ENCODE measurements at places on chromosomes 13 and 19. TPM values are rescaled to one million over a fixed set of nuclear protein-coding genes. Genes with fewer than 3 reads are reported as not detected.

GRCh38 chr13:101309014-101309619 is 107.2 kb downstream of the NALCN start:
- DNase-seq, result no peak

DNA sequence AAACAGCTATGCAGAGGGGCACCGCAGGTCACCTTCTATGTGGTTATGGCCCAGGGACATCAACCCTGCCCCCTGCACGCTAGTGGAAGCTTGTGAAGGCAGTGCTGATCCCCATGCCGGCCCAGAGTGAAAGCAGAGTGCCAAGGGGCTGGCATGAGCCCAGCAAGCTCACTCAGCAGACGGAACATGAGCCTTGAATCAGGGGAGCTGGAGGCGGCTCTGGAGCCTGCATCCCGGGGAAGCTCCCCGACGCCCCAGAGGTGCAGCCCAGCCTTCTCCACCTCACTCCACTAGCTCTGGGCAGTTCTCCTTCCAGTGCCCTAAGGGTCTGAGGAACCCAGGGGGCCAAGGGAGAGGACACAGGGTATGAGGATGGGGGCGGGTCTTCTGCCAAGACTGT is 19.0 kb upstream of the ISYNA1 start:
- no peak for DNase-seq

GRCh38 chr19:34575206-34575605 is 93.6 kb downstream of the WTIP start:
- no peak for DNase-seq

DNA sequence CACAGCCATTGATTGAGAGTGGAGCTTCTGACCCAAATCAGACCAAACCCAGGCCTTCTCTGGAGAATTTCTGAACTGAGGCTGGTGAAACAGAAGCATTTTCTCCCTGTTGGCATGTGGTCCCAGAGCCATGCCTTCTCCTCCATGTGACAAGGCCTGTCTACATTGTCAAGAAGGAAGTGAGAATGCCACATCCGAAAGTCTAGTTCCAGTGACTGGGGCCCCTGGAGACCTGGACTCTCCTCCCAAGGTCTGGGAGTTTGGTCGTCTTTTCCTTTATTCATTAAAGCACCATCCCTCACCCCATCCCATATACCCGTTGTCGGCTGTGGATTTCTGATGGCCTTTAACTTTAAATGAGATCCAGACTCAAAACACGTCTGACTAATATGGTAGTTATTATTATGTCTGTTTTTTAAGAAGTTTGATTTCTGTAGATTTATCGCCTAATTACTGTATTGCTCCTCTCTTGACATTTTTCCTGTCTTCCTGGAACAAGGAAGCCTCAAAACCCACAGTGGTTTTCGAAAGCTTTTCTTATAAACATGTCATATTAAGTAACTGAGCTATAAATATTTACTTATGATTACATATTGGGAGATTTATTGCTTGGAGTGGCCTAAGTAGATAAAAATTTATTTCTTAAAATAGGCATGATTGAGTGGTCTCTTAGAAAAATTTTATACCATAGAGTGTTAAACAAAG is 128.3 kb upstream of the FRY start:
- no peak for DNase-seq

The ZNF540 gene
- 6.0 TPM for polyA plus RNA-seq

The OVOL3 gene
- polyA plus RNA-seq, result not detected

DNA sequence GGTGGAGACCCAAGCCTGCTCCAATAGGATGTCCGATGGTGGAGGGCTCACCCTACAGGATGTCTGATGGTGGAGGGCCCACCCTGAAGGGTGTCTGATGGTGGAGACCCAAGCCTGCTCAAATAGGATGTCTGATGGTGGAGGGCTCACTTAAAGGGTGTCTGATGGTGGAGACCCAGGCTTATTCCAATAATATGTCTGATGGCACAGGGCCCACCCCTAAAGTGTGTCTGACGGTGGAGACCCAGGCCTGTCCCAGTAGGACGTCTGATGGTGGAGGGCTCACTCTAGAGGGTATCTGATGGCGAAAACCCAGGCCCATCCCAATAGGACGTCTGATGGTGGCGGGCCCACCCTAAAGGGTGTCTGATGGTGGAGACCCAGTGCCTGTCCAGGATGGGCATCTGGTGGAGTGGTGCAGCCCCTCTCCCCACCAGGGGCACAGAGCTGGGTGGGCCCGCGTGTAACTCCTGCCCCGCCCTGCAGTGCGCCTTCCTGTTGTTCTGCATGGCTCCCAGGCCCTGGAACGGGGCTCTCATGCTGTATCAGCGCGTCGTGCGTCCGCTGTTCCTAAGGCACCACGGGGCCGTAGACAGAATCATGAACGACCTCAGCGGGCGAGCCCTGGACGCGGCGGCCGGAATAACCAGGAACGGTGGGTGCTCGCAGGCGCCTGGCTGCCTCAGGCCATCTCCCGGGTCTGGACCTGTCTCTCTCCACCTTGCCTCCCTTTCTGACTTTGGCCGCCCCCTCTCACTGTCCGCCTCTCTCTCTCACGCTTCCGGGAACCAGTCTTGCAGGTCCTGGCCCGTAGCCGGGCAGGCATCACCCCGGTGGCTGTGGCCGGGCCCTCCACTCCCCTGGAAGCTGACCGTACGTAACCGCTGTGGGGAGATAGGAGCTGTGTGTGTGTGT is 5.1 kb downstream of the REEP6 start:
- DNase-seq, result no peak

- peak; percentile 72 for DNase-seq
These were observed 15.7 kb downstream of the PLIN3 start for GRCh38 chr19:4851551-4852290.

GRCh38 chr13:99975626-99976025 is 4.1 kb upstream of the ZIC5 start:
- no peak for DNase-seq

- no peak for DNase-seq
These were observed 7.7 kb downstream of the DGKH start for GRCh38 chr13:42056146-42056545.

GRCh38 chr13:40777166-40777808 is 6.3 kb upstream of the MRPS31 start:
- peak; percentile 40 for DNase-seq
